Tongue (tissue), 3 donors: ENCODE measurements at places on chromosomes 11 and 22.

GRCh38 chr11:122253589-122254231 is 137.7 kb upstream of the BLID start:
- peak; percentile 77 for DNase-seq

GRCh38 chr11:129533395-129533794 is 157.7 kb downstream of the BARX2 start:
- no peak for DNase-seq

GRCh38 chr22:27046086-27046485 is 388.7 kb downstream of the MIAT start:
- DNase-seq: no peak

GRCh38 chr11:104049116-104049515 is 12.7 kb downstream of the DDI1 start:
- no peak for DNase-seq
